A549 treated with GW870086 at 1 μM for 4 hours (cell line): ENCODE measurements at places on chromosomes 2 and 18. TPM values are rescaled to one million over a fixed set of nuclear protein-coding genes. Genes with fewer than 3 reads are reported as not detected.

Gene SOCS6
- total RNA-seq: 24.8 to 34.5 TPM (median 30.0 TPM) in 5 replicates

Gene GPR45
- not detected in 5 replicates for total RNA-seq

Gene TWIST2
- 9.9 to 17.5 TPM (median 16.6 TPM) in 5 replicates for total RNA-seq

Gene PER2
- total RNA-seq: 6.0 to 9.1 TPM (median 7.7 TPM) in 5 replicates

Gene INPP1
- total RNA-seq: 25.1 to 32.0 TPM (median 29.0 TPM) in 5 replicates

Gene SCG2
- total RNA-seq: 0.82 to 1.4 TPM (median 0.99 TPM) in 5 replicates

Gene FLACC1
- 0.19 to 0.22 TPM in 2 of 5 replicates, not detected in the others for total RNA-seq

Gene KCNS3
- total RNA-seq: 1.1 to 1.5 TPM (median 1.3 TPM) in 5 replicates

Gene NETO1
- not detected in 5 replicates for total RNA-seq

Gene GPR155
- 0.19 to 0.28 TPM (median 0.25 TPM) in 4 of 5 replicates, not detected in the other for total RNA-seq

Gene BCL11A
- 0.10 to 0.36 TPM in 2 of 5 replicates, not detected in the others for total RNA-seq

Gene NTSR2
- total RNA-seq: not detected in 5 replicates

Gene CD8B
- not detected in 5 replicates for total RNA-seq

Gene TMEM17
- 4.3 to 5.2 TPM (median 4.6 TPM) in 5 replicates for total RNA-seq

Gene GPR55
- not detected in 5 replicates for total RNA-seq

Gene TBR1
- 0.02 to 0.06 TPM (median 0.04 TPM) in 4 of 5 replicates, not detected in the other for total RNA-seq

Gene NEU4
- 0.08 to 0.48 TPM (median 0.19 TPM) in 5 replicates for total RNA-seq

Gene SCN9A
- total RNA-seq: 2.6 to 5.0 TPM (median 4.2 TPM) in 5 replicates

Gene ANKRD30BL
- total RNA-seq: not detected in 5 replicates

Gene EMILIN1
- total RNA-seq: 0.32 to 0.56 TPM (median 0.45 TPM) in 5 replicates

Gene SLC66A2
- total RNA-seq: 12.9 to 19.7 TPM (median 18.0 TPM) in 5 replicates

Gene PRKAG3
- not detected in 5 replicates for total RNA-seq

Gene FBXO11
- total RNA-seq: 31.0 to 44.9 TPM (median 40.5 TPM) in 5 replicates

Gene DHRS9
- total RNA-seq: 2.7 to 4.2 TPM (median 3.5 TPM) in 5 replicates

Gene VWA3B
- total RNA-seq: 0.37 to 0.61 TPM in 2 of 5 replicates, not detected in the others

Gene ASB18
- total RNA-seq: 0.03 TPM in 1 of 5 replicates, not detected in the others

Gene NOSTRIN
- 2.2 to 3.0 TPM (median 2.3 TPM) in 5 replicates for total RNA-seq

Gene RALB
- 57.9 to 75.3 TPM (median 71.1 TPM) in 5 replicates for total RNA-seq

Gene CDH2
- total RNA-seq: 32.4 to 50.6 TPM (median 48.5 TPM) in 5 replicates

Gene E2F6
- total RNA-seq: 24.0 to 26.4 TPM (median 24.3 TPM) in 5 replicates

Gene CREG2
- 7.5 to 16.5 TPM (median 13.6 TPM) in 5 replicates for total RNA-seq

Gene AGXT
- not detected in 5 replicates for total RNA-seq

Gene TSHZ1
- total RNA-seq: 4.5 to 7.2 TPM (median 5.8 TPM) in 5 replicates

Gene RAB27B
- total RNA-seq: 8.1 to 12.4 TPM (median 9.0 TPM) in 5 replicates

Gene DSG1
- not detected in 5 replicates for total RNA-seq

Gene GREB1L
- 1.8 to 4.5 TPM (median 3.4 TPM) in 5 replicates for total RNA-seq

Gene TMEM198
- total RNA-seq: 0.55 to 1.5 TPM (median 0.94 TPM) in 5 replicates

Gene SRD5A2
- total RNA-seq: 0.02 to 0.06 TPM (median 0.05 TPM) in 4 of 5 replicates, not detected in the other

Gene TRIM43
- total RNA-seq: 0.13 TPM in 1 of 5 replicates, not detected in the others
